ENCODE measurements at places on chromosomes 3 and 15.

DNA sequence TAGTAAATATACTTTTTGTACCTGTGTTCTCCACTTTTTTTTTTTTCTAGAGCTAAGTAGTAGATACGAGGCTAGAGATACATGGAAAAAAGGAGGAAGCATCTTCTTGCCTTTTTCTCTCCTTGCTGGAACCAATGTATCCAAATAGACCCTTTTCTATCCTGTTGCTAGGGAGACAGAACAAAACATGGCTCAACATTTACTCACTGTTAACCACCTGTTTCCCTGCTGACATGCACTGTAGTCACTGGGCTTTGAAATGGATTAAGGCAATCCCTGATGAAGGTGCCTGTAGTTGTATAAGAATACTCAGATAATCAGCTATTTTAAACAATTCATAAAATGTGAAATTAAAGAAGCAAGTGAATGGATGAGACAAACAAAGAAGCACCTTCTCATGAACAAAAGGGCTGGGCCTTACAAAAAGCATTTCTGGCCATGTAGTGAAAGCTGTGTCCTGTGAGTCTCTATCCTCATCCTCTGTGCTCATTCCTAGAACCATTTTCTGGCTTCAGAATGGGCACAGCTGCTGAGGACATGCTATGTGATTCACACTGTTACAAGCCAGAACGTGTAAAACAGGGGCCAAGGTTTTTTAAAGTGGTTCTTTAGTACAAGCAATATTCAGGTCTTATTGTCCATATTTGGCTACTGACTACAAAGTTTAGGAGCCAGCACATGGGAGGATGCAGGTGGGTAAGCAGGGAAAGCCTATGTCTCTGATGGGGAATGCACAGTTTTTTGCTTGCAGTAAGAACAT lies 100.4 kb upstream of the NDN start:
- DNase-seq = no peak

- DNase-seq = no peak
These were observed 13.7 kb upstream of the HEG1 start for GRCh38 chr3:125069452-125069851.

DNA sequence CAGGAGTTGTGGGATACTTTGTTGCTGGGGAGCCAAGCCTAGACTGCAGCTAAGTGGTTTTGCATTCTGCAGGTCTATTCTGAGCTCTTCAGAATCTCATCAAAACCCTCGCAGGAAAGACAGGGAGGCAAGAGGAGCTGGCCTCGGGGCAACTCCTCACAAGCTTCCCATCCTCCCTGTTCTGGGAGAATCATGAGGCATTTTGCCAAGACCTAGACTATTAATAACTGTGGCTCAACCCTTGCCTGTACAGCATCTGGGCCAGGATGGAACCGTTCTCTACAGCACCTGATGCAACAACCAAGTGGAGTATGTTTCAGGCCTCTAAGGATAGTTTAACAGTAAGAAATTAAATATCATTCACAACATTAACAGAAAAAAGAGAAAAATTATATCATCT lies 20.2 kb upstream of the SLC6A20 start:
- no peak for DNase-seq

- DNase-seq = no peak
These were observed 23.8 kb upstream of the CORO2B start for GRCh38 chr15:68554721-68555678.

DNA sequence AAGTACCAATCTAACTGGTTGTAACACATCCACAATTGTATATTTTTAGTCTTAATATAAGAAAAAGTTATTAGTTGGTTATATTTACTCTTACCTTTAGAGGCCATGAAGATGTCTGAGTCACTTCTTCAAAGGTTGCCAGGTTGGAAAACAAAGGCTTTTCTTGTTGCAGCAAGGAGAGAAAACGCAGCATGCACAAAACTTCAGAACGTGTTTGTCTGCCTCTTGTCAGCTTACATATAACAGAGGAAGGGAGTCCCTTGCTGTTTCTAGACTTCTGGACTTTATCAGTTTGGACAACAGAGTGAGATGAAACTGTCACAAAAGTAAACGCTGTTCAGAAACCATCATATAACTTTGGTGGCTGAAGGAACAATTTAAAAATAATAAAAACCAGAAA lies at the start of gene PLSCR5:
PLSCR5 (minus strand) TSS at position 241 of the 400 bp plus-strand sequence; CDS start at position 107, 134 bp downstream.
- DNase-seq = no peak

GRCh38 chr15:59401824-59402569 lies 29.3 kb upstream of the MYO1E start:
- no peak for DNase-seq

DNA sequence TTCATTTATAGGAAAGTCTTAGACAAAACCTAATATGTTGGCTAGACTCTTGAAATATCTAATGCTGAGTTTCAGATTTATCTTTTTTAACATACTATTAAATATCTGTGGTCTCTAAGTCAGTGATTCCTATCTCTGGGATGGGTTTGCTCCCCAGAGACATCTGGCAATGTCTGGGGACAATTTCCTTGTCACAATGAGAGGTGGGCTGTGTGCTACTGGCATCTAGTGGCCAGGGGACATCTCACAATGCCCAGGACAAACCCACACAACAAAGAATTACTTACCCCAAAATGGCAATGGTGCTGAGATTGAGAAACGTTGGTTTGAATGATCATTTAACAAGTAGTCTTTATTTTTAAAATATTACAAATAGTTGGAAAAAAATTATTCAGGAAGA lies 602.1 kb downstream of the MAGI1 start:
- no peak for DNase-seq

DNA sequence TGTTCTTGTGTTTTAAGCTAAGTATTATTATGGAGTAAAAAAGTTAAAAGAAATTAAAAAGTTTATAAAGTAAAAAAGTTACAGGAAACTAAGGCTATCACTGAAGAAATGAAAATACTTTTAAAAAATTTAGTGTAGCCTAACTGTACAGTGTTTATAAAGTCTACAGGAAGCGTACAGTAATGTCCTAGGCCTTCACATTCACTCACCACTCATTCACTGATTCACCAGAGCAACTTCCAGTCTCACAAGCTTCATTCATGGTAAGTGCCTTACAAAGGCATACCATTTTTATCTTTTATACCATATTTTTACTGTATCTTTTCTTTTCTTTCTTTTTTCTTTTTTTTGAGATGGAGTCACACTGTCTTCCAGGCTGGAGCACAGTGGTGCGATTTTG lies 40.7 kb upstream of the SCN5A start:
- DNase-seq = no peak

DNA sequence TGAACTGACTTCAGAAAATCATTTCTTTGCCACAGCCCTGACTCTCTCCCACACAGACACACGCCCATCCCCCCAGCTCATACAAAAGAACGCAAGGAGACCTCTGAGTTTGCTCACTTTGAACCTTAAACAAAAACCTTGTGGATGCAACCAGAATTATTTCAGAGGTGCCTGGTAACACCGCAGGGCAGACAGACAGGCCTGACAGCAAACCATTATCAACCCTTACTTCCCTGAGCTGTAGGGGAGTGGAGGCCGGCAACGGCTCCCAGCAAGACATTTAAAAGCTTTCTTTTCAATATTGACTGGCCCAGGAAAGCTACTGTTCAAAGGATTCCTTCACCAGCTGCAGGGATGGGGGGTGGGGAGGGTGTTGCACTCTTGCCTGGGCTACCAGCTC lies 2.0 kb upstream of the EFCC1 start:
- DNase-seq = no peak

DNA sequence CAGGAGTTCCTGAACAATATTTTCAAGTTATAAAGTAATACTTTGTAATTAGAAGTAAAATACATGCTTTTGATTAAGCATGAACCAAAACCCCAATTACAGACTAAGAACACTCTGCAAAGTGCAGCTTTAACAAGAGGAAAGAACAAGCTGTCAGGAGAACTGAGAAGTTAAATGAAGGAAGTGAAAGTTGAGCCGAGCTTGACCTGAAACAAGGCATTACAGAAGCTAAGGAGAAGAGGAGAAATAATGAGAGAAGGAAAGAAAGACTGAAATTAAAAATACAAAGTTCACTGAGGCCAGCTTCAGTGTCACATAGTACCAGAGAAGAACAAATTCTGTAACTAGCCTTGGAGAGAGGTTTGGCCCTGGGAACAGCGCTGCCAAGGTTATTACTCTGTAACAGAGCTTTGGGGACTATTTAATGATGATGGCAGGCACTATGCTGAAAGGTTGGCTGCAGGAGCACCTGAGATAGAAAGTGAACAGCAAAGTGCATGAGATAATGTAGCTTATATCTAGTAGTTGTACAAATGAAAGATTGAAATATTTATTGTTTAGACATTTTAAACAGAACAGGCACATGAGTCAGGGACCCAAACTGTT lies 241.9 kb upstream of the PEX5L start:
- no peak for DNase-seq

GRCh38 chr3:22296601-22297000 lies 545.6 kb upstream of the ZNF385D start:
- no peak for DNase-seq

GRCh38 chr3:30539206-30539605 lies 67.2 kb upstream of the TGFBR2 start:
- DNase-seq = no peak

DNA sequence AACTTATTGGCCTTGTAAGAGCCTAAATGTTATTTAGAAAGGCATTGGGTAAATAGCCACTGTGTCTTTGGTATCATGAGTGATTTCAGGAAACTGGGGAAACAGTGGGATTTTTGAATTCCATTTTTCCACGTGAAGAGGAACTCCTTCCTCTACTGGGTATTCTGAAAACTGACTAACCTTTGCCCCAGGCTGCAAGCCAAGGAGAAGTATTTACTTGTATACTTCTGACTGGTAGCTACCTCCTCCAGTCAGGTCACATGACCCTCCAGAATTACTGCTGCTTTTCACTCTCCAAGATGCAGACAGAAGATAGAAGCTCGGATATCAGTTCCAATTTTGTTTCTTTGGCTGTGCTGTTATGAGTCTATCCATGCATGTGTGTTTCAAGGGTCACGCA lies 50.9 kb upstream of the MAP3K13 start:
- DNase-seq = no peak

DNA sequence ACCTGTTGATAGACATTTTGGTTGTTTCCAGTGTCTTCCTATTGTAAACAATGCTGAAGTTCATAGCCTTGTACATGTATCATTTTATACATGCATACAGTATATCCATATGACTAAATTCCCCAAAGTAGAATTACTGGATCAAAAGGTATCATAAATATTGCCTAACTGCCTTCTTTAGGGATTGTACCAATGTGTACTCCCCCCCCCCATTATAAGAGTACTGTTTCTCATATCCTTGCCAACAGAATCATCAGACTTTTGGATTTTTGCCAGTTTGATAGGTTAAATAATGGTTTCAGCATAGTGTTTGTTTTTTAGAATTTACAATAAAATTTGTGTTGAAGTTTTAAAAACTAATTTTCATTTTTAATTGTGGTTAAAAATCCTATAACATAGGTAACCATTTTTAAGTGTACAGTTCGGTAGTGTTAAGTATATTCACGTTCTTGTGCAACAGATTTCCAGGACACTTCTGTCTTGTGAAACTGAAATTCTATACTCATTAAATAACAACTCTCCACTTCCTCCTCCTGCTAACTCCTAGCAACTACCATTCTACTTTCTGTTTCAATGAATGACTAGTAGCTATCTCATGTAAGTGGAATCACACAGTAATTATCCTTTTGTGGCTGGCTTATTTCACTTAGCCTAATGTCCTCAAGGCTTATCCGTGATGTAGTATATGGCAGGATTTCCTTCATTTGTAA lies 30.8 kb upstream of the MAP3K13 start:
- DNase-seq = no peak

DNA sequence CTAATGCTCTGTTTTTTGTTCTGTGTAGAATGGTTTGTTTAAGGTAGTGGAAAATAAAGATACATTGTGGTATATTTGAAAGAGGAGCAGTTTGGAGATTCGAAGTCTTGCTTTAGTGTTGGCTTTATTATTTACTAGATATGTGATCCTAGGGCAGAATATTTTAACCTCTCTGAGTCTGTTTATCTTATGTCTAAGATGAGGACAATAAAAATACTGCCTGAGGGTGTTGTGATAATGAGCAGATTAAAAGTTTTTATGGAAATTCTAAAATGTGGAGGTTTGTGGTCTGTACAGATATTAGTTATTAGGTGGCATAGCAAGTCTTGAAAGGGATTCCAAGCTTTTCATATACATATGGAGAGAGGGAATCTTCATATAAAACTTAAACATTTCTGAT lies 15.0 kb downstream of the TCF12 start:
- no peak for DNase-seq

GRCh38 chr3:14490831-14491230 lies 49.3 kb downstream of the GRIP2 start:
- no peak for DNase-seq

DNA sequence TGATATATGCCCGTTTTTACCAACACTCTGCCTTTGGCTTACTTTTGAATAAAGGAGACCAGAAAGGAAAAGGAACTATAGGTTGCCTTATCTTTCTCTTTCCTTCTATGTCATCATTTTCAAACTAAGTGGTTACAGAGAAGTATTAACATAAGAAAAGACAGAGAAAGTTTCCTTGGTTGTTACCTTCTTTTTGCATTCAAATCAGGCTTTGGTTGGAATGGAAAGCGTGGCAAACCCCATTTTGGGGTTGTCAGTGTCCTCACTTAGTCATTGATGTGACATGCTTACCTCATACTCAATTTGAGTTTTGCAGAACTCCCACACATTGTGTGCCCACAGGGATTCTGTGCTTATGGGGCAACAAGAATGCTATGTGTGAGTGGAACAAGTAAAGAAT lies 3.7 kb upstream of the THRB start:
- DNase-seq = no peak

GRCh38 chr3:78642226-78643035 lies 1125.4 kb downstream of the ROBO1 start:
- no peak for DNase-seq

GRCh38 chr15:57158589-57158988 lies 217.7 kb upstream of the CGNL1 start:
- no peak for DNase-seq

DNA sequence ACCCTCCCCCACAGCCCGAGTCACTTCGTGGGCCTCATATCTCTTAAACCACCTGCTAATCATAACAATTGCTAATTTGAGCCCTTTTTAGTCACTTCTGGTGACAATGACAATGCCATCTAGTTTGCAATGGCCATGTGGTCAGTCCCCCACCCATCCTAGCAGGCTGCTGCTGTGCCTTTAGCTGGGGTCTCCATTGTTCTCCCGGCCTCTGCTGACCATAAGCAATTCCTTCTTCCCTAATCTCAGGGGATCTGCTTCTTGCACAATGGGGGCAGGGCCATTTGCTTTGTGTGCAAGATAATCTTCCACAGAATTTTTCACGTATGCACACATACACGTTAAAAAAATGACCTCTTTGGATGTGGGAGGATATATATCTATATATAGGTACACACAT lies 406.1 kb upstream of the ONECUT1 start:
- DNase-seq = no peak

- no peak for DNase-seq
These were observed 160.1 kb upstream of the TMC3 start for GRCh38 chr15:81534124-81534523.

- DNase-seq = no peak
These were observed 76.0 kb downstream of the ETFA start for GRCh38 chr15:76235186-76235826.
